B cell (primary cell): ENCODE measurements at places on chromosomes 5 and 9. TPM values are rescaled to one million over a fixed set of nuclear protein-coding genes. Genes with fewer than 3 reads are reported as not detected.

Gene SLC36A2
- total RNA-seq, result not detected in 2 replicates

Gene LRRC19
- total RNA-seq, result not detected in 2 replicates

Gene MRNIP
- total RNA-seq, result 152 and 160 TPM in 2 replicates

Gene PCSK1
- not detected in 2 replicates for total RNA-seq

- no peaks in the 10 kb centered on the region for H3K27me3 ChIP-seq
- no peak for DNase-seq
- no peaks in the 10 kb centered on the region for H3K36me3 ChIP-seq
- H3K4me3 ChIP-seq, result no peak overlapping the region
- H3K4me1 ChIP-seq, result no peaks in the 10 kb centered on the region
- no peak overlapping the region for H3K27ac ChIP-seq
These were observed 30.7 kb downstream of the ACOT12 start for GRCh38 chr5:81363093-81363871.

GRCh38 chr5:10689391-10690081 is 71.5 kb downstream of the DAP start:
- no peak overlapping the region for H3K27ac ChIP-seq
- H3K4me1 ChIP-seq, result no peaks in the 10 kb centered on the region
- H3K36me3 ChIP-seq, result peaks cover 7% of the 10 kb centered on the region
- DNase-seq, result peak; percentile 34
- no peaks in the 10 kb centered on the region for H3K27me3 ChIP-seq

GRCh38 chr9:113823421-113823820 is 52.7 kb upstream of the ZNF618 start:
- H3K4me3 ChIP-seq, result no peak overlapping the region
- H3K27me3 ChIP-seq, result peaks cover 2% of the 10 kb centered on the region
- no peaks in the 10 kb centered on the region for H3K36me3 ChIP-seq
